Foreskin keratinocyte (primary cell): ENCODE measurements at places on chromosomes 11 and 22. TPM values are rescaled to one million over a fixed set of nuclear protein-coding genes. Genes with fewer than 3 reads are reported as not detected.

DNA sequence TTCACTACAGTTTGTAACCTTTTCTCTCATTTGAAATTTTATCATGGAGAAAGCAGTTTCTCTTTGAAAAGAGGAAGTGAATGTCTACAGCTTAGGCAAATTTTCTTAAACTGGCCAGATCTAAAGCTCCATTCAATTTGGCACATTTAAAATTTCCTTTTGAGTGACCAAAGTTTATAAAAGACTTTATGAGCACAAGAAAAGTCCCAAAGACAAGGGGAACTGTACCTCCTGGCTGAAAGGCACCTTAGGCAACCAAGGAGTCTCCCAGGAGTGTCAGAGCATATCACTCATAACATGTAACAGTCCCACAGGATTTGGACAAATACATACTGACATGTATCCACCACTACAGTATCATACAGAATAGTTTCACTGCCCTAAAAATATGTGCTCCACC, 41.3 kb downstream of the NARS2 start:
- no peak for DNase-seq

GRCh38 chr11:84264066-84264465, 977.9 kb upstream of the CCDC90B start:
- no peak for DNase-seq

- no peak for DNase-seq
These were observed 35.1 kb upstream of the MUC5AC start for GRCh38 chr11:1122664-1123002.

OR4C46 gene
- polyA plus RNA-seq: not detected in 2 replicates

DNA sequence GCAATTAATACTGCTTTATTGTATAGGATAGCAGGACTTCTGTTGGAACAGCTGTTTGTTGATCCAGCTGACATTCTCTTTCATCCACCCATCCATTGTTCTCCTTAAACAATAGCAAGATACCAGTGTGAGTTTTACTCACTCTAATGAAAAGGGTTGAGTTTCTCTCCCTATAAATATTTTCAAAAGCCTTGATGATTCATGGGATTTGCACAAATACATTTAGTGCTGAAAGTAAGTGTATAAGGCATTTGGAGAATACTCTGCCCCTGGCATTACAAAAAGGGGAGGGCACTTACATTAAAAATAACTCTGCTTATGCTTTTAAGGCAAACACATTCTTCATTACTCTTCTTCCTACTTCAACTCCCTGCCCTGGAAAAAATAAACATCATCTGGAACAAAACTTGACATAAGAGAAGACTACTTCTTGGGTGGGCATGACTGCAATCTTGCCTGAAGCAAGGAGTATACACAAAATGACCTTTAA, 634.9 kb downstream of the METTL15 start:
- DNase-seq: no peak

BTBD18 gene
- polyA plus RNA-seq: not detected in 2 replicates

- no peak for DNase-seq
These were observed 29.5 kb upstream of the HIPK3 start for GRCh38 chr11:33227578-33228261.

DNA sequence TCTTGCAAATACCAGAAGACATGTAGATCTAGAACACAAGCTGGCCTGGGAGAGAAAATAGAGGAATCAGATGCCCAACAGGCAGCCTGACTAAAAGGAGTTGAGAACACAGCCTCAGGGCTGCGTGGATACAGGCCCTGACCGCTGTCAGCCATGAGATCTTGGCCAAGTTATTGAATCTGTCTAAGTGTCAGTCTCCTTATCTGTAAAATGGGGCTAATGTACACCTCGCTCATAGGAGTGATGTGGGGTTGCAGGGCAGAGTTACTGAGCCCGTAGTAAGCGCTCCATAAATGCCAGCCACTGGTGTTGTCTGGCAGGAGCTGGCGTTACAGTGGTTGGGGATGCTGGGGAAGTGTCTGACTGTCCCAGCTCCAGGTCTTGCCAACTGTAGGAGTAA, 38.4 kb upstream of the TPBGL start:
- DNase-seq: no peak
